ENCODE measurements at places on chromosomes 2 and 18. TPM values are rescaled to one million over a fixed set of nuclear protein-coding genes. Genes with fewer than 3 reads are reported as not detected.

SRD5A2 gene
- total RNA-seq, result not detected

NUP35 gene
- 8.6 TPM for total RNA-seq

UGT1A5 gene
- not detected for total RNA-seq

C1QL2 gene
- not detected for total RNA-seq

MOCOS gene
- total RNA-seq, result 1.3 TPM

DOCK10 gene
- 1.1 TPM for total RNA-seq

UGT1A6 gene
- total RNA-seq, result not detected

SLC40A1 gene
- total RNA-seq, result 0.56 TPM

RNF152 gene
- total RNA-seq, result 16.9 TPM

TUBA3D gene
- not detected for total RNA-seq

LAMA3 gene
- total RNA-seq, result 2.1 TPM

- DNase-seq, result no peak
Observed at GRCh38 chr18:77100751-77101355, 31.7 kb downstream of the MBP start.

- peak; percentile 83 for DNase-seq
Observed at GRCh38 chr2:237122214-237122666, 36.6 kb downstream of the COPS8 start.

GRCh38 chr18:75248426-75249174 is 38.0 kb downstream of the TSHZ1 start:
- DNase-seq, result no peak

DNA sequence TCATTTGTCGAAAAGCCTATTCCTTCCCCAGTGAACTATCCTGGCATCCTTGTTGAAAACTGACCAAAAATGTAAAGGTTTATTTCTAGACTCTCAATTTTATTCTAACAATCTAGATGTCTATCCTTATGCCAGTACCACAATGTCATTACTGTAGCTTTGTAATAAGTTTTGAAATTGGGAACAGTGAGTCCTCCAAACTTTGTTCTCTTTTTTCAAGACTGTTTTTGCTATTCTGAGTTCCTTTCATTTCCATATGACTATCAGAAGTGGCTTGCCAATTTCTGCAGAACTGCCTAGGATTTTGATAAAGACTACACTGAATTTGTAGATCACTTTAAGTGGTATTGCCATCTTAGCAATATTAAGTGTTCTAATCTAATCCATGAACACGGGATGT is 9.7 kb downstream of the STARD7 start:
- no peak for DNase-seq

- no peak for DNase-seq
Observed at GRCh38 chr2:96568094-96568493, 31.5 kb downstream of the ARID5A start.

GRCh38 chr2:40034801-40035200 is 255.7 kb upstream of the THUMPD2 start:
- no peak for DNase-seq

DNA sequence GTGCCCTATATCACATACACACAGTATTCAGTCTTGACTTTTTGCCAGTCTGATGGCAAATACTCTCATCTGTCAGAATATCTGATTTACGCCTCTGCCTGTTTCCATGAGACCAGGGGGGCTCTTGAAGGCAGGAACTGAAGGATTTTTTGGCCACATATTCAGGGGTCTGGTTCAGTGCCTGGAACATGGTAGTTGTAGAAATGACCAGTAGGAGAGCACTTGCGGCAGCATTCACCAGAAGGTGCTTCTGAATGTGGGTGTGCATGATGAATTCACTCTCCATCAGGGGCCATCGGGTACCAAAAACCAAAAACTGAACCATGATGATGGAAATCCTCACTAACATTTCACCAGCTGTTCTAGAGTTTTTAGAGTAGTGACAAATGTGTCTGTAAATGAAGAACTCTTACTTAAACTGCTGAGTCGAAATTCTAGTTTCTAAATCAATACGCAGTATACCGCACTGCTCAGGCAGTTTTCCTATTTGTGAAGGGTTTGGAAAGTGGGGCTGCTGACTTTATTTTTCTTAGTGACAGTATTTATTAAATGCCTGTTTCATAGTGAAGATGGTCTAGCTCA is 54.6 kb downstream of the MERTK start:
- DNase-seq, result no peak

DNA sequence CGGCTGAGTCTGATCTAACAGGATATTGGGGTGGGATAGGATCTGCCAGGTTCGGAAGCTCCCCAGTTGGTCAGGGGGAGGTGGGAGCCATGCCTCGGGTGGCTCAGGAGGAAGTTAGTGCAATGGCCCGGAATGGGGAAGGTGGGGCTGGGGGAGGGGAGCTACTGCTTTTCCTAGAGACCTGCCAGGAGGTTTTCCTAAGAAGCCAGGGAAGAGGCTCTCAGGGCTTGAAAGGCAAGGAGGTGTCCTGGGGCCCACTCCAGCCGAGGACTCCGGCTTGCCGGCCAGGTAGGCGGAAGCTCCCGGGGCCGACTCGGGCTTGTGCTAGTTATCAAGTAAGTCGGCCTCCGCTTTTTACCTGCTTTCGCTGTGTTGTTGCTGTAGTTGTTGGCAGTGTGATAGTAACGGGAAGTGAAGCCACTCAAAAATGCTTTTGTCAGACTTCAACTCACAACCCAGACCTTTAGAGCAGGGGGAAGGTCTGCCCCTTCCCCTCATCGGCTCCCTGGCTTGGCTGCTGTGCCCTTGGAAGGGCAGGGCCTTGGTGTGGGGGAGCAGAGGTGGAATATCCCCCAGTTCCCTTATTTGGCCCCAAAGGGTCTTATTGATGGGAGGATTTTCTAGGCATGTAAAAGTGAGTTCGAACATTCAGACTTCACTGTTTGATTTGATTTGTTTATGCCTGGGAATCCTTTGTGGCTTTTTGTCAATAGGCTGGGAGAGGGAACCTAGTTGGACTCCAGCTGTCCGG is 5.4 kb downstream of the GDF7 start:
- no peak for DNase-seq

GRCh38 chr18:55387139-55387984 is 200.6 kb downstream of the TCF4 start:
- no peak for DNase-seq

GRCh38 chr2:166314022-166314759 is 61.6 kb downstream of the SCN9A start:
- no peak for DNase-seq

GRCh38 chr2:120818441-120818920 is 82.8 kb downstream of the GLI2 start:
- no peak for DNase-seq

- no peak for DNase-seq
Observed at GRCh38 chr2:105773568-105773967, 28.9 kb downstream of the NCK2 start.

GRCh38 chr2:215697003-215697402 is 261.1 kb upstream of the FN1 start:
- no peak for DNase-seq

- DNase-seq, result no peak
Observed at GRCh38 chr2:115678129-115678528, 1235.7 kb downstream of the DPP10 start.

GRCh38 chr2:26687801-26688200 is 4.7 kb upstream of the KCNK3 start:
- DNase-seq, result no peak

DNA sequence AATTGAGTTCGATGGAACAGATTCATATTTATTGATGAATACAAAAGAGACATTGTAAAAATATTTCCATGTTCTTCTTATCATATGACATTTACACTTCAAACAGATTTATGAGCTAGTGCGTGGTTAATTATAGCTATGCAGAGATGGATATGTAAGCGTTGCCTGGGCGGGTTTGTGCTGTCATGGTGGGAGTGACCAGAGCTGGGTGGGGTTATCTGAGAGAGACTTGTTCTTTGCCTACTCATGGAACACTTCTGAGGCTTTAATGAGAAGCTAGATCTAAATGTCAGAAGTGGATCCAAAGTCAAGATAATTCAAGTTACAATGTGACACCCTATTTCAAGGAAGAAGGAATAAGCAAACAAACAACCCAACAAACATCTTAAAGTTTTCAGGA is 162.3 kb upstream of the ZEB2 start:
- DNase-seq, result no peak

DNA sequence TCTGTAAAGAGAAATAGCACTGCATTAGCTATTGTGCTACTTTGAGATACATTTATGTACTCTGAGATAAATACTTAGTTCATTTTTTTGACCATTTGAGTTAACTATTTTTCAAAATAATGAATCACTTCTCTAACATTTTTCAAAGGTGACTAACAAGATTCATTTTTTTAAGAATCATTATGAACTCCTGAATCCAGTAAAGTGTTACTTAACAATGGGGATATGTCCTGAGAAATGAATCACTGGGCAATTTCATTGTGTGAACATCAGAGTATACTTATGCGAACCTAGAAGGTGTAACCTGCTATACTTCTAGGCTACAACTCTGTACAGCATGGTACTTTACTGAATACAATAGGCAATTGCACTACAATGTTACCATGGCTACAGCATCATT is 355.8 kb downstream of the ARL6IP6 start:
- no peak for DNase-seq

DNA sequence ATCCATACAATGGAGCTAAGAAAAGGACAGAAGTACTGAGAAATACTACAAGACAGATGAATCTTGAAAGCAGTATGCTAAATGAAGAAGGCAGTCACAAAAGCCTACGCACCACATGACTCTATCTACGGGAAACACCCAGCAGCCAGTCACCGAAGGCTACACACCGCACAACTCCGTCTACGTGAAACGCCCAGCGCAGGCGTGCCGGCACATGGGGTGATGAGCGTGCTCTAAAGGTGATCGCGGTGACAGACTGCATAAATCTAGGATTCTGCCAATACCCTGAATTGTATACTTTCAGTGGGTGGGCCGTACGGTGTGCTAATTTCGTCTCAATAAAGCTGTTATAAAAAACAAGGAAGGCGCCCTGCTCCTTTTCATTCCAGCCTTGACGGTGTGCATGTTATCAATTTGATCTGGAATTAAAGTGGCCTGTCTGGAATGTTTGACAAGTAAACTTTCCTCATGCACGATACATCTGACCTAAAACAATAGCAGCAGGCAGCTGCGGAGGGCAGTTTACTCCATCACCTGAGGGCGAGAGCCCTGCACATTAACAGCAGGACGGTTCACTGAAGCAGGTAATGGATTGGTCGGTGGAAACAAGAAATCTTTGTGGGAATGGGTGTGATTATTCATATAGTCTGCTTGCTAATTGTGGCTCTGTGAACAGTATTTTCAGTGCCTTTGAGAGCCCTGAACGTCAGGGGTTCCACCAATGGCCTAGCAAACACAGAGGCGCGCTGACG is 86.2 kb upstream of the SALL3 start:
- no peak for DNase-seq

DNA sequence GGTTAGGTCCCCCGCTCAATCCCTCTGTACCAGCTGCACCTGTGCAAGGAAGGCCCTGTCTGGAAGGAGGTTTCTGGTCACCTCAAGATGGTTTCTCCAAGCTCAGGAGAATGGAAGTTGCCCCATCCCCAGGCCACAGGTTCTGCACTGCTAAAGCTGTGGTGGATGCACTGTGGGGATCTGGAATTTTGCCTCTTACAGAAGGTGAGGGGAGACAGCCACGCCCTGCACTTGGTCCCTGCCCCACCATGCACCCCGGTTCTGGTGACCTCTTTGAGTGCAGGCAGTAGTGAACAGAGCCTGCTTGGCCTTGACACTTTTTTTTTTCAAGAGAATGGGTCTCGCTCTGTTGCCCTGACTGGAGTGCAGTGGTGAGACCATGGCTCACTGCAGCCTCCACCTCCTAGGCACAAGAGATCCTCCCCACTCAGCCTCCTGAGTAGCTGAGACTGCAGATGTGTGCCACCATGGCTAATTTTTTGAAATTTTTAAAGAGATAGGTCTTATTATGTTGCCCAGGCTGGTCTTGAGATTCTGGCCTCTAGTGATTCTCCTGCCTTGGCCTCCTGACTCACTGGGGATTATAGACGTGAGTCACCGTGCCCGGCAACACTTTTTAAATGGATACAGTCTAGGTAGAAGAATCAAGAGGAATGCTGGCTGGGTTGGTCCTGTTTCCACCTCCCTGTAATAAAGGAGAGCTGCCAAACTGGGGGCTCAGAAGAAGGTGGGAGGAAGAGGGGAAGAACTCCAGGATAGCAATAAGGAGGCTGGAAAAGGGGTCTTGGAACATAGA is 5.8 kb upstream of the NT5DC4 start:
- no peak for DNase-seq

DNA sequence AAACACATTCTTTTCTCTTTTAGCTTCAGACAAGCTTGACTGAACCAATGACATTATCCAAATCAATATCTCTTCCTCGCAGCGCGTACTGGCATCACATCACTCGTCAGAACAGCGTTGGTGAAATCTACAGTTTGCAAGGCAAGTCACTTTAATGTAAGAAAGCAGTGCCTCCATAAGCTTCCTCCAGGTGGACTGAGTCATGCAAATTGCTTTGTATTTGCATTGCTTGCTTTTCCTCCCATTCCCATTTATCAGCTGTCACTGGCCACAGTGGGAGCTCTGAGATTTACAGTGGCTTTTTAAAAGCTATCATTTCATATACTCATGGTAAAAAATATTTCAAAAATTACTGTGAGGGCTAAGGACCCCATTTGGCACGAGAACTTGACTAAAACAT is 189.9 kb downstream of the CD226 start:
- no peak for DNase-seq

DNA sequence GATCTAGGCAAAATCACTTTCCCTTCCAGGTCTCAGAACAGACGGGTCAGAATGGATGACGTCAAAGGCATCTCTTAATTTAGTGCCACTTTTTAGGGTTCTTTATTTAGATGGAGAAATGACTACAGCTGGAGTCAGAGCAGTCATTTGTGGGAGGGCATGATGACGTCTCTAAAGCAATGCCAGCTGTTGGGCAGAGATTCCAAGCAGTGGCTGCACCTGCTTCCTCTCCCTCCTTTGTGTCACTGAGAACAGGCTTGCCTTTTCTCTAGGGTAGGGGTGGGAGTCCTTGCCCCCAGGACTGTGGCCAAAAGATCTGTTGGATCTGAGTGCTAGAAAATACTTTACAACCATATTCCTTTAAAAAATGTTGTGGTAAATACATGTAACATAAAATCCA is 28.7 kb upstream of the SKOR2 start:
- no peak for DNase-seq

DNA sequence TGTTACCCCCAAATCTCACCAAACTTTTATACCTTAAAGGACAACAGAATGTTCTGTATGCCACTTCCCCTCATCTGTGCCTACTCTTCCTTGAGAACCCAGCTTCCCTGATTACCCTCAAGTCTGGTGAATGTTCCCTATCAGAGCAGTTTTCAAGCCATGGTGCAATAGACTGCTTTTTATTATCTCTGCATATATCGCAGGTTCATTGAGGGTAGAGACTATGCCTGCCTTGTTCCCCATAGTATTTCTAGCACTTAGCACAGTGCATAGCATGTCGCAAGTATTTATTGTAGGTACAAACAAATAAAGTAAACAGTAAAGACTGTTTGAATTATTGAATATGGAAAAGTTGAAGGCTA is 146.6 kb downstream of the HAUS1 start:
- DNase-seq, result no peak

GRCh38 chr18:12554796-12555388 is 103.0 kb downstream of the SPIRE1 start:
- no peak for DNase-seq

GRCh38 chr2:31166925-31167324 is 28.7 kb upstream of the GALNT14 start:
- no peak for DNase-seq
